C1 segment of cervical spinal cord (tissue), 14 donors: ENCODE measurements at places on chromosomes 2 and 18.

- DNase-seq = no peak
Measured at GRCh38 chr2:196697825-196698224, 58.3 kb downstream of the CCDC150 start.

- peak; percentile 37 for DNase-seq
Measured at GRCh38 chr18:35756506-35757117, 175.1 kb downstream of the GALNT1 start.

DNA sequence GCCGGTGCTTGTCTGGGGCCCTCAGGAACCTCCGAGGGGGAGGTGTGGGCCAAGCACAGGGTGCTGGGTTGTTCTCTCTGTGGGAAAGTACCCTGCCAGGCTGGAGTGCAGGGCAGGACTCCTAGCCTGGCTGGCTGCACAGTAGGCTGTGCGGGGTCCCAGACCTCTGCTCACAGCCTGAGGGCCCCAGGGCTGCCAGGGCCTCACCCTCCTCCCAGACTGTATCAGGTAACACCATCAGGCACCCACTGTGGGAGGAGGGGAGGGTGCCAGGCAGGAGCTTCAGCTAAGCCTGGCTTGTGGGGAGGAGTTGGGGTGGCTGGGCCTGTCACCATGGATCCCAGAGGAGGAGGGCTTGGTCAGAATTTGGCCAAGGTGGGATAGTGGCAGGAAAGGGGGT, 211.9 kb upstream of the SMAD2 start:
- DNase-seq = no peak

GRCh38 chr2:139631966-139632365, 851.8 kb upstream of the NXPH2 start:
- no peak for DNase-seq

DNA sequence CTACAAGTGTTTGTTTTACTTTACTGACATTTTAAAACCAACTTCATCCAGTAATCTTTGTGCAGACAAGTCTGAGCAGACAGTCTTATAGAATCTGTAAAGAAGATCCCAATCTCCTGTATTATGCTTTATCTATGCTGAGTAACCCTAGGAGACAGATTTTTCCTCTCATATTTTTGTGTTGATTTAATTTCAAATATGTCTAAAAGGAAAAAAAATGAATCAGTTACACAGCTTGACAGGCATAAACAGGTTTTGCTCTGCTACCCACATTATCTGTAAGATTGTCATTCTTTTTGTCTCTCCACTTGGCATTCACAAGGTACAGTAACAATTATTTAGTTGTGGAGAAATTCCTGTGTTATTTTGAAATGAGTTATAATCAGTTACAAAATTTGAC, 415.0 kb downstream of the NYAP2 start:
- DNase-seq = no peak

DNA sequence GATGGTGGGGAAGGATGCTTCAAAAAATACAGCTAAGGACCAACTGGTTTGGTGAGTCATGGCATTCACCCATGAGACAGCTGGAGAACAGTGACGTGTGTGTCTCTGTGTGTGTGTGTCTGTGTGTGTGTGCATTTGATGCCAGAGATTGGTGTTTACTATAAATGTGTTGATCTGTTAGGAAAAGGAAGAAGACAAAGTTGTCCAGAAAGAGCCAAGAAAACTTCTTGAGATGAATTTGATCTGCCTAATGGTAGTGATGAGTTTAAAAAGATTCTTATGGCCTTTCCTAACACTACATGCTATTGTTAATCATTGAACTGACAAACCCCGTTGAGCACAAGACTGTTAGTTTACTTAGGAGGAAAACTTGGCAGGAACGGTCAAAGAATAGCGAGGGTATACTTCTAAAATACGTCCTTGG, 36.4 kb upstream of the IL1R1 start:
- DNase-seq = no peak

GRCh38 chr2:71358931-71359671, 27.5 kb downstream of the ZNF638 start:
- no peak for DNase-seq

DNA sequence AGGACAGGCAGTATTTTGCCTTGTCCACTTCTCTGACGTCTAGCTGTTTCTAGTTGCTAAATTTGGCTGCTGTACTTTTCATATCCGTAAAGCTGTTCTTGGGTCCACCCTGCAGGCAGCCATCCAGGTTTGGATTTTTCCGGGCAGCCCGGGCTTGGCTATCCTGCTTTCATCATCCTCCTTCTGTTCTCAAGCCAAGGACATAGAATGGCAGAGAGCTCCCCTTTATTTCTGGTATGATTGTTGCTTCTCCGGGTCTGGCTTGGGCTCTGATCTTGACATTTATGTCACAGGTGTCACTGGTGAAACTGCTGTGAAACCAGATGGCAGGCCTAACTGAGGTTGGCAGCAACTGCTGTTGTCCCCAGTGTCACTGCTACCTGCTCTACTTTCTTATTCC, 35.5 kb downstream of the SCN2A start:
- DNase-seq = no peak

- DNase-seq = no peak
Measured at GRCh38 chr18:52541056-52541455, 201.1 kb downstream of the DCC start.

GRCh38 chr2:24183366-24184069, 8.7 kb downstream of the FAM228A start:
- DNase-seq = no peak

DNA sequence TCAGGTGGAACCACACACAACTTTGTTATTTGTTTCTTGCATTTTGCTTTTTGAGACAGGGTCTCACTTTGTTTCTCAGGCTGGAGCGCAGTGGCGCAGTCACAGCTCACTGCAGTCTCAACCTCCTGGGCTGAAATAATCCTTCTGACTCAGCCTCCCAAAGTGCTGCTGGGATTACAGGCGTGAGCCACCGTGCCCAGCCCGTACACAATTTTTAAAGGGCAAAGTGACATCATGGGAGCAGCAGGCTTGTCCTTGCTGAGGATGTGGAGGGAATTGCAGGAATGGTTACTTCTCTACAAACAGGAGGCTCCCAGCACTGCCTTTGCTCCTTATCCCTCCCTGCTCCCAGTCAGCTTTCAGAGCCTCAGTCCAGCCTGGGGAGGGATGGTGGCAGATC, 355.9 kb upstream of the KLHL29 start:
- no peak for DNase-seq

DNA sequence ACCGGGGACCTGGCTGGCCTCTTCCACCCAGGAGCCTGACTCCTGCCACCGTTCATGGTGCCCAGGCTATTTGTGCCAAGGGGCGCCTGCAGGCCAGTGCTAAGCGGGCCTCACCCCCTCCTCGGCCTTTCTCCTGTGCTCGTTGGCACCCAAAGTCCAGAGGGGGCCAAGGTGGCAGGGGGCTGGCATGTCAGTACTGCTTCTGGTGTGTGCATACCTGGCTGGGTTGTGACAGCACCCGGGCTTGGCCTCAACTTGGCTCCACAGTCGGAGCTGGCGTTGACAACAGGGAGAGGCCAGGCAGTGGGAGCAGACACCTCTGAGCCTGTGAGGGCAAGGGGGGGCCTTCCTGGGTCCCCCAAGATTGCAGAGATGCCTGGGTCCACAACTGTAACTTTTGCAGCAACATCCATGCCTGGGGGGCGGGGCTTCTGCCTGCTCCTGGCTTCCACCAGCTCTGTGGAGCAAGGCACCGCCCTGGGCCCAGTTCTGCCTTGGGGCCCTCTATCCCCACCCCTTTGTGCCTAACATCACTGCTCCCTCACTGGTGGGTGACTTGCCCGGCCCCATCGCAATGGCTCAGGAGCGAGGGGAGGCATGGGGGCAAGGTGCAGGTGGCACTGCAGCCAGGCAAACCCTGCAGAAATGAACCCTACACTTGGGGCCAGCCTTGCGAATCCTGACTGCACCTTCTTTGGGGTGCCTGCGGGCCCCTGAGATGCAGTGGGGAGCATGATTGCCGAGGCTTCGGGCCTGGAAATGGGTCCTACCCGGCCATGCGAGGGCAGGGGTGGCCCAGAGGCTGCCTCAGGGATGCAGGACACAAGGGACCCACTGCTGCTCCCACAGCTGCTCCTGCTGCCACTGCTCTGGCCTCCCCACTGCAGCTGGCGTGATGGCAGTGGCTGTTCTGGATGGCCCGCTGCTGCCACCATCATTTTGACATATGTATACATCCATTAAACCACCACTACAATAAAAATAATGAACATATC, 35.9 kb downstream of the PTPN4 start:
- DNase-seq = no peak

GRCh38 chr18:33812186-33812585, 234.2 kb downstream of the ASXL3 start:
- no peak for DNase-seq

GRCh38 chr18:57846258-57846657, 43.1 kb upstream of the ATP8B1 start:
- no peak for DNase-seq

DNA sequence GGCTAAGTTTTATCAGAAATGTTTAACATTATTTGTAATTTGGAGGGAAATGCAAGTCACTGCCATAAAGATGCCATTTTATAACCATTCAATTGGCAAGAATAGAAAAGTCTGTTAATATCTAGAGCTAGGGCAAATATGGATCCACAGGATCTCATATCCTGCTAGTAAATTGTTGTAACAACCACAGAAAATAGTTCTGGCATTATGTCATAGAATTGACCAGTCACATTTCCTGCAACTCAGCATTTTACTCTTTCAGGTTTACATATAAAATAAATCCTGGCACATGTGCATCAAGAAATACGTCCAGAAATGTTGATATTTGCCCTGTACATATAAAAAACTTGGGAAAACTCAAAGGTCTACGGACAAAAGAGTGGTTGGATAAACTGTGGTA, 32.9 kb downstream of the OSBPL6 start:
- no peak for DNase-seq

- no peak for DNase-seq
Measured at GRCh38 chr2:174486563-174487107, at the start of gene GPR155. Gene GPR155, minus strand, starts transcription at chr2:174487029. Its CDS starts 5,073 bp downstream, at chr2:174481956.

GRCh38 chr2:25032094-25032493, 9.8 kb upstream of the EFR3B start:
- DNase-seq = no peak

DNA sequence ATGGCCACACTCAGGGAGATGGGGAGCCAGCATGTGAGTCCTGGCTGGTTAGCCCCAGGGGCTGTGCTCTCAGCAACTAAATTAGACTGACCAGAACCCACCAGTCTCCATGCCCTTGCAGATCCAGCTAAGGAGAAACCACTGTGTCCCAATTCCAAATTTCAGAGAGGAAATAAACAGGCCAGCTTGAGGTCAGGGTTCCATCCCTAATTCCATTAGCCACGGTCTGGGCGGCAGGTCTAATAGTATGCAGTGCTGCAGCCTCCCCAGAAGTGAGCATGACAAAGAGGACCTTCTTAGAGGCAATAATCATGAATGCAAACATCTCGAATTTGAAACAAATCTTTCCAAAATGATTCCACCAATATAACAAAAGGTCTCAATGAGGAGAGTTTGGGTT, 671.2 kb downstream of the BCL11A start:
- no peak for DNase-seq

DNA sequence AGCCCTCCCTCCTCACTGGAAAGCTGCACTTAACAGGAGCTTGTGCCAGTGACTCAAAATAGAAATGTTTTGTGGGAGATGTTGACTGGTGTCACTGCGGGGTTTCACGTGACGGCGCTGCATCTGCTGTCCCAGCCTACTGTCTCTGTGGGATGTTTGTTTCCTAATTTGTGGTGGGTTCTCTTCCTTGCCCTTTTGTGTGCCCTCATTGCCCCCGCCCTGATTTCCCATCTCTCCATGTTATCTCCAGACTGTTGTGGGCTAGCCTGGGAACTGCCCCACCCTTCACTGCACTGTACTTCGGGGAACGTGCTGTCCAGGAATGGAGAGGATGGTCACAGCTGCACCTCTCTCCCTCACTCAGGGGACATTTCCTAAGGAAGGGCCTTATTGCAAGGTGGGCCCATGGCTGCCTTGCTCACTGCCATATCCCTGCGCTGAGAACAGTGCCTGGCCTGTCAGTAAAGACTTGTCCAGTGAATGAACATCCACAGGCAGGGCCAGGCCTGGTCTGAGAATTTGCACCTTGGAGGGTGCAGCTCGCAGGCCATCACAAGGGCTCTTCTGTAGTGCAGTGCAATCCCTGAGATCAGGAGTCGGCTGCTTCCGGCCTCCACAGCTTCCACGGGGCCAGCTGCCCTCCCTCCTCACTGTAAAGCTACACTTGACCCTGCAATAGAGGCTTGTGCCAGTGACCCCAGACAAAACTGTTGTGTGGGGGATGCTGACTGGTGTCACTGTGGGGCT, 18.1 kb downstream of the ZAP70 start:
- DNase-seq = no peak

- no peak for DNase-seq
Measured at GRCh38 chr2:174336501-174337336, 2.0 kb downstream of the SP9 start.

GRCh38 chr2:7728388-7728787, 811.2 kb downstream of the RNF144A start:
- no peak for DNase-seq

GRCh38 chr2:176777262-176777661, 435.3 kb upstream of the HNRNPA3 start:
- DNase-seq = no peak

DNA sequence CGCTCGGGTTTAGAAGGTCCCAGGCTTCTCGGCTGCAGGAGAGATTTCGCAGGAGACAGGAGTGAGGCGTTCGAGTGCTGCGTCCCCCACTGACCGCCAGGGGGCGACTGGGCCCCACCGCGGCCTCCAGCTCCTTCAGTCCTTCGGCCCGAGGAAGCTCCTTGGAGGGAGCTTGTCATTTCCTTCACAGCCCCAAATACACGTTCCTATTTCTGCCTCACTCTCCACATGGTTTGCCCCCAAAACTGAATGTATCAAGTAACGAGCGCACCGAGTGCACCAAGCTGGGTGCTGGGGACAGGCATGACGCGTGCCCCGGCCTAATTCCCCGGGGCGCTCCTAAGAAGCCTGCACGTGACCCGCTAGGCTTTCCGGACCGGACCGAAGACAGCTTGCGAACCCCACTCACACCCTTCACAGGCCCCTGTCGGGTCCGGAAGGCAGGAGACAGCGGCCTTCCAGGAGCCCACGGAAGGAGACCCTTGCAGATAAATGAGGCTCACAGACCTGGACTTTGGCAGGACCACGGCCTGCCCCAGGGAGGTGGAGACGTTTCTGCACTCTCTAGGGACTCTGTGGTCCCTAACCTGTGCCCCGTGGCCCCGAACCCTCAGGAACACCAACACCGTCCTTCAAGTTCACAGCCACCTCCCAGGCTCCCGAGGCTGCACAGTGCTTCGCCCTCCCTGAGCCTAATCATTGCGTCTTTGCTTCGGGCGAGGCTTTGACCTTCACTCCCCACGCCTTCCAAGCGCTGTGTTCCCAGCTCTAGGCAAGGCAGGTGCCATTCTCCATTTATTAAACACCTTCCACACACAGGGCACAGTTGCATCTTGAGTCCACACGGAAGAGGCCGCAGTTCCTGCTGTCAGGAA, 13.0 kb upstream of the FAHD2A start:
- DNase-seq = no peak
